ENCODE measurements at places on chromosomes 11 and 22.

DNA sequence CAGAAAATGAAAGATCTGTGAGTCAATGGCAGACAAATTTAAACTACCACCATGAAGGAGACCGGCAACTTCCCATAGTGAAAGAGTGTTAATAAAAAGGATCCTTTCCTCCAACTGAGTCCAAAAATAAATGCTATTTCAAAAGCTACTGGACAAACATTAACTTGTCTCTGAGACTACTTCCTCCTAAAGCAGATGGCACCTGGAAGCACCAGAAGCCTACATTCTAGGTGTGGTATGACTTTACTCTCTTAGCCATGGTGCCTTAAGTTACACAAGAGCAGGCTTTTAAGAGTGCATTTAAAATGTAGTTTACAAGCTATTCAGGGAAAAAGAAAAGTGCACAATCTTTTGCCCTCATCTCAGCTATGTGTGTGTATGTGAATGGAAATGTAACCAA lies 2.5 kb downstream of the ARHGAP32 start:
- DNase-seq, result no peak

DNA sequence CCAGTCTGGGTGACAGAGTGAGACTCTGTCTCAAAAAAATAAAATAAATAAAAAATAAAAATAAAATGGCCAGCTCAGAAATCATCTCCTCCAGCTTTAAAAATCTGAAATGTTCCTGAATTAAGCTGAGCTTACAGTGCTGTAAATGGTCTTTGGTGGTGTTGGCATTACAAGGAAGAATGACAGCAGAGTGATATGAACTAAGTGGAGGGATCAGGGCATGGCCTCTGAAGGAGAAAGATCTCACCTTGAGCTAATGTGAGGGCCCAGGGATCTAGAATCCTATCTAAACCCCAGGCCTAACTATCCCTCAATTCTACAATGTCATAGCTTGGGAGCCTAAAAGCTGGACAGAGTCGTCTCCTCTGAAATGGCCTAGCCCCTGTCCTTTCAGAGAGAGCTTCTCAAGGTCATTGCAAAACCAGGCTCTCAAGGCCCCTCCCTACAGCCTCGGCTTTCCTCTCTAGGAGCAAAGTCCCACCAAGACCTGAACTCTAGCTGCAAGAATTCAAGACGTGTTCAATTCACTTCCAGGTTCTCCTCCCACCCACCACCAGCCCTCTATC lies 345.4 kb downstream of the BUD13 start:
- no peak for DNase-seq

DNA sequence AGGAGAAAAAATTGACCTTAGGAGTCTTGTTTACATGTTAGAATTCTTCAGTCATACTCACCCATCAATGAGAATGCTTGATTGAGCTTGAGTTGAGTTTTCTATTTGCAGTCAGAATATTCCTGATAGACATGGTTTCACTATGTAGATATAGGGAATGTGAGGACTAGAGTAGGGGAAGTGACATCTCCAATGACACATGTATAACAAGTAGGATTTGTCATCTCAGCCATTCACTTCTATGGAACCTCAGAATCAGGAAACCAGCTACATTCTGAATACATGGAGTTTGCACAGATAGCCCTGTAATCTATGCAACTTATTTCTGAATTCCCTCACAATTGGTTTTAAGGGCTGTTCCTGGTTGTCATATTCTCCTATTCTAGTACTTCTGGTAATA lies 20.1 kb upstream of the OR9Q1 start:
- no peak for DNase-seq

DNA sequence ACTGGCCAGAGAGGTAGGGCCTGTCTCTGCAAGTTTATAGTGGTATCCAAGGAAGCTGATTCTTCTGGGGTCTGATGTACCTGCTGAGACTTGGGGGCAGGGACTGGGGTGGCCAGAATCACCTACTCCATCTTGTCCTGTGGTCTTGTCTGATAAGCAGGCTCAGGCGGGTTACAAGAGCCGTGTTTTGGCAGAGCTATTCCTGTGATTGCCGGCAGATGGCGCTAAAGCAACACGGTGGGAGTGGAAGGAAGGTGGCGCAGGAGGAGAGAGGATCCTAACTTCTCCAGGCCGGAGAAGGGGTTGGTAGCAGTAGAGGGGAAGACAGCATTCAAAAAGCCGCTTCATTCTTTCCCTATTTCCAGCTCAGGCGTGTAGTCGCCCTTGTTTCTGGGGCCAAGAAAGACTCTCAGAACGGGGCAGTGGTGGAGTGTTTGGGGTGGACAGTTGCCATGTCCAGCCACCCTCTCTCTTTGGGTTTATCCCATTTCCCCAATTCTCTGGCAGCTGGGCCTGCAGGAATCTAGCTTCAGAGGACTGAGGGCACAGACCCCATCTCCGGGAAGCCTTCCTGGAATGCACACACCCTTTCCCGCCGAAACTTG lies 15.1 kb downstream of the CHRM1 start:
- DNase-seq, result peak; percentile 70

GRCh38 chr11:48063424-48063978 lies 83.1 kb downstream of the PTPRJ start:
- no peak for DNase-seq

DNA sequence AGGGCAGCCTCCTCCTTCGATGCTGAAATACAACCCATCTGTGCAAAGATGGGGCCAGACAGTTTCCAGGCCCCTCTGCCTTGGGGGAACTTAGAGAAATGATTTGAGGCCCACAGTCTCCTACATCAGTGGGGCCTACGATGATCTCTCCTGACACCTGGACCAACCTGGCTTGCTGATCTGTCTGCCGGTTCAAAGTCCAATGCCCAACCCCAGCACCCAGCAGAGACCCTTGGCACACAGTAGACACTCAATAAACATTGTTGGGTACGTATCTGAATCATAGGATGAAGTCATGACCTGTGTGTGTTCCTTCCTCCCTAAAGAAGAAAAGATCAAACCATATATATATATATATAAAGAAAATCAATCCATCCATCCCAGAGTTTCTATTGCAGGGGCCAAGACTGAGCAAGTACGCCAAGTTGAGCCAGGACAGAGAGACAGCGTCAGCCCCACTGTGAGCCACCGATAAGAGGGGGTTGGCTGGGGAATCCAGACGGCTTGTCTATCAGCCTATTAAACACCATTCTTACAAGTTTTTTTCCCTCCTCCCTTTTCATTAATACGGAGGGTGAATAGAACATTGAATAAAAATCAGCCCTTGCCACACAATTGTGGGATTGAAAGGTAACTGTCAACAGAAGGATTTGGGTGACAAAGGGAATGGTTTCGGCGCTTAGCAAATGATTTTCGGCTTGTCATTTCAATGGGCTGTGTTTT lies 244.1 kb downstream of the MN1 start:
- DNase-seq, result no peak

DNA sequence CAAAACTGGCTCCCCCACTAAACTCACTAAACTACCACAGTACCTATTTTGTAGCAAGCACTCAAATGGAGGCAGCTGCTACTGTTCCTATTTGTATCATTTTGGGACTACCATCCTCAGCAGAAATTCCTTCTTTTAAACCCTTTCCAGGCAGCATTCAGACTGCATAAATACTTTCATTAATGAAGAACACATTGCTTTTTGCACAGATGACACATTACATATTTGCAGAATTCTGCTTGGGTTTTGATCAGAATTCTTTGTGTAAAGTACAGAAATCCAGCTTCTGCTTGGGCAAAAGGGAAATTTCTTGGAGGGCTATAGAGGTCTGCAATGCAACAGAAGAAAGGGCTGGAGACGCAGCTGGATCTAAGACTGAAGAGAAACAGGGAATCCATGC lies 24.2 kb downstream of the RBX1 start:
- no peak for DNase-seq

DNA sequence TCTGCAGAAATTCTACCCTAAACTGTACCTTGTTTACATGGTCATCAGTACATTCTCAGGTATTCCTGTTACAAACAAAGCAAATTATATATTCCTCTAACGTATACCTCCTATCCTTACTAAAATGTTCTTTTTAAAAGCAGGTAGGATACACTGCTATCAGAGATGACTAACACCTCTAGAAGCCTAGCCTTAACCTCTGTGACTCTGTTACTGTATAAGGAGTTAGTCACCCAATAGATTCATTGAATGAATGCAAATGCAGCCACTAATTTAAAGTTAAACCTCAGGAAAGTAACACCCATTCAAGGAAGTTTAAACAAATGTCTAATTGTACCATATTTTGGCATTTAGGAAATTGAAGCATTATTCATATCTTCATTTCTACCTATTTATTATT lies 82.2 kb downstream of the FCHSD2 start:
- DNase-seq, result no peak

DNA sequence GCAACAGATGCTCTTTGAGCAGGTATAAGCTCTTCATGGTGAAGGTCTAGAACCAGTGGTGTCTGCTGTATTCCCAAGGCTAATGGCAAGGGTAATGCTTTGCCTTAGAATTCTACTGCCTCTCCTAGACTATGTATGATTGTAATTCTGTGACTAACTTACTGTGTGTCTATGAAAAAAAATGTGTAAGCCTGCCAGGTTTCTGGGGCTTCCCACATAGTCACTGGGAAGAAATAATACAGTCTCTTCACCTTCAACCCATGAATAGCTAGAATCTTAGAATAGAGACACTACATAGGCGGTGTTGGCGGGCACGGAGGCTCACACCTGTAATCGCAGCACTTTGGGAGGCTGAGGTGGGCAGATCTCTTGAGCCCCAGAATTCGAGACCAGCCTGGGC lies 84.1 kb downstream of the C11orf91 start:
- no peak for DNase-seq

- no peak for DNase-seq
Measured at GRCh38 chr11:75533896-75534258, 8.1 kb upstream of the GDPD5 start.

DNA sequence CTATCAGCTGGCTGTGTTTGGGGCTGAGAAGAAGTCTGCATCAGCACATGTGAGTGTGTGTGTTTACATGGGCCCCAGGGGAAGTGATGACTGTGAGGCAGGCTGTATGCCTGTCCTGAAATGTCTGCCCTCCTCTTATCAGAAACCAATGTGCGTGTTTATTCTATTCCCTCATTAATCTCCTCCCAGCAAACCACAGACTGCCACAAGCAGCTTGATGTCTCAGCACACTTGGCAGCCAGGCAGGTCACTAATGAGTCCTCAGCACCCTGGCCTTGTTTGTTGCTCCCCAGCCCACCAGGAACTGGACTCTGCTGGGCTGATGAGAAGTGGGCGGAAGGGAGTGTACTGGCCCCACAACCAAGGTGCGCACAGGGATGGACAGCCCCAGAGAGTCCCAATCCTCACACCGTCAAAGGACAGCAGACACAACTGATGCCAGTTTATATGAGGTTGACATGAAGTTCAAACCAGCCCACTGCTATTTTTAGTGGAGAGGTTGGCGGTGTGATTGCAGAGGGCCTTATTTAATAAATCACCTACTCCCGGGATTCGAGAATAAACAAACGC lies 225.8 kb downstream of the ETS1 start:
- no peak for DNase-seq

GRCh38 chr22:45785458-45785857 lies 113.8 kb downstream of the ATXN10 start:
- DNase-seq, result no peak

- no peak for DNase-seq
Measured at GRCh38 chr11:78647986-78648875, 73.6 kb upstream of the NARS2 start.

GRCh38 chr11:134340354-134340964 lies 8.7 kb downstream of the GLB1L2 start:
- DNase-seq, result no peak

- no peak for DNase-seq
Measured at GRCh38 chr11:14275076-14275475, 83.9 kb downstream of the RRAS2 start.

GRCh38 chr11:26227301-26227746 lies 104.6 kb upstream of the ANO3 start:
- DNase-seq, result no peak

GRCh38 chr11:106681435-106681834 lies 336.8 kb downstream of the GUCY1A2 start:
- DNase-seq, result no peak

DNA sequence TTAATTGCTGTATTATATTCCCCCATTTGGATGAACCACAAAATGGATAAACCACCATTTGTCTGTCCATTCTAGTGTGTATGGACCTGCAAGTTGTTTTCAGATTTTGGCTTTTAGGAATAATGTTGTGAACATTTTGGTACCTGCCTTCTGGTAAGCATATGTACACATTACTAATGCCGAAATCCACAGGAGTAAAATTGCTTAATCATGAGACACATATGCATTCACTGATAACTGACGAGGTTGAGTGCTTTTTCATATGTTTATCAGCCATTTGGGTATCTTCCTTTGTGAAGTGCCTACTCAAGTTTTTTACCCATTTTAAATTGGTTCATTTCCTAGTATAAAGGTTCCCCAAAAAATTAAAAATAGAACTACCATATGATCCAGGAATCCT lies 34.2 kb downstream of the OSBP2 start:
- no peak for DNase-seq

DNA sequence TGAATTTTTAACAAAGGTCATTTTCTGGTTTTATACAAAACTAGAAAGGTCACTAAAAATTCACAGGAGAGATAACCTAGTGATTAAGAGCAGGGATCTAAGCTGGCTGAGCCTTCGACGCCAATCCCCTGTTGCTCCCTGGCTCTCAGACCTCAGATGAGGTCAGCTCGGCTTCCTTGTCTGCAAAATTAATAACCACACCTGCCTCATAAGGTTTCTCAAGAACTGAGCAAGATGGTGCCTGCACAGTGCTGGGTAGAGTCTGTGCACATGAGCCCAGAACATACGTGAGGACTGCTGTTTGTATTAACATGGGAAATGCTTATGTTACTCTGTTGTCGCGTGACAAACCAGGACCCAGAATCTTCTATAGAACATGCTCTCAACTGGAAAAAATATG lies 24.4 kb upstream of the CD5 start:
- DNase-seq, result no peak

- no peak for DNase-seq
Measured at GRCh38 chr11:73274722-73275380, 2.7 kb downstream of the P2RY6 start.

DNA sequence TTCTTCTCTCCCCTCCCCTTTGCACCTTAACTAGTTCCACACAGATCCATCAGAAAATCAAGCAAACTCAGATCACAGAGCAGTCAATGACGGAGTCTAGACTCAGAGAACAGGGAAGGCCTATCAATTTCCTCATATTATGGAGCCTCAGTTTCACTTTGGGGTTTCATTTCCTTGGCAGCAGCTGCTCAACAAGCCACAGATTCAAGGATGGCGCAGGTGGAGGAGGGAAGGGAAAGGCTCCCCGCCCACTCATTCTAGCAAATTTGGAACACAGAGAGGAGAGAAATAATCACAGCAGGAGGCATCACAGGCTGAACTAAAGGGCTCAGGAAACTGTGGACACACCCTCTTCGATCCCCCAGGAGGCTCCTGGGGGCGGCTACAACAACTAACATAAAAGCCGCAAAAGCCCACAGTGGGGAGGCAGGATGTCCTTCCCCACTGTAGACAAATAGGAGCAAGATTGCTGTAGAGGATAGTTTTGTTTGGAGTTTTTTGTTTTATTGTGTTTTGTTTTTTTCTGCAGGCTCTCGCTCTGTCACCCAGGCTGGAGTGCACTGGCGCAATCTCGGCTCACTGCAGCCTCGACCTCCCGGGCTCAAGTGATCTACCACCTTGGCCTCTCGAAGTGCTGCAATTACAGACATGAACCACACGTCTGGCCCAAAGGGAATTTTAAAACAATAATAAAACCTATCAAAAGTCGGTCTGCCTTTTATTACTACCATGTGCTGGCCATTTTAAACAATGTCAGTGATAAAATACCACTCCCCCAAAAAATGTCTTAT lies 3.4 kb downstream of the PLAAT3 start:
- DNase-seq, result no peak
